ENCODE measurements at places on chromosomes 5 and 9.

- no peak for DNase-seq
These were observed 70.5 kb downstream of the ST8SIA4 start for GRCh38 chr5:100832252-100833230.

GRCh38 chr5:37272511-37272910, 23.3 kb upstream of the CPLANE1 start:
- DNase-seq: no peak

DNA sequence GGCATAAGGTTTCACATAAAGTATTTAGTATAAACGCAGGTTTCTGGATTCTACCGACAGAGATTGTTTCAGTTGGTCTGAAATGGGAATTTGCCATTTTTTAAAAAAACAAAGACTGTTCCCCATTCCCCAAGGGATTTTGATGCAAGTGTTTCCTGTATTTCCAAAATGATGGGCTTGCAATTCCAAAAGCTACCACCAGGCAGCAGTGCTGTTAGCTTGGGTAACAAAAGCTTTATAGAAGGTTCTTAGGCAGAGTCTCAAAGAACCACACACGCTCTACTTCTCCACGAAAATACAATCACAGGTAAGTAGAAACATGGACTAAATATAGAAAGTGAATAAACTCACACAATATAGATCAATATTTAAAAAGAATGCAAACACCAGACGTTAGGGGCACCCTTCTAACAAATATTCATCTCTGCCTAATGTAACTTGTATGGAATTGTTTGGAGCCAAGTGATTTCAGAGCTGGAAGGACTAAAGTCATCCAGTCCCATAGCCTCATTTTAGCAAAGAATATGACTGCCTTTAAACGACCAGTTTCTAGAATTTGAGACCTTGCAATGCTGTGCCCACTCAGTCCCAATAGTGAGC, 154.3 kb downstream of the SPOCK1 start:
- peak; percentile 42 for DNase-seq

GRCh38 chr5:131587541-131587940, 47.5 kb downstream of the RAPGEF6 start:
- no peak for DNase-seq

DNA sequence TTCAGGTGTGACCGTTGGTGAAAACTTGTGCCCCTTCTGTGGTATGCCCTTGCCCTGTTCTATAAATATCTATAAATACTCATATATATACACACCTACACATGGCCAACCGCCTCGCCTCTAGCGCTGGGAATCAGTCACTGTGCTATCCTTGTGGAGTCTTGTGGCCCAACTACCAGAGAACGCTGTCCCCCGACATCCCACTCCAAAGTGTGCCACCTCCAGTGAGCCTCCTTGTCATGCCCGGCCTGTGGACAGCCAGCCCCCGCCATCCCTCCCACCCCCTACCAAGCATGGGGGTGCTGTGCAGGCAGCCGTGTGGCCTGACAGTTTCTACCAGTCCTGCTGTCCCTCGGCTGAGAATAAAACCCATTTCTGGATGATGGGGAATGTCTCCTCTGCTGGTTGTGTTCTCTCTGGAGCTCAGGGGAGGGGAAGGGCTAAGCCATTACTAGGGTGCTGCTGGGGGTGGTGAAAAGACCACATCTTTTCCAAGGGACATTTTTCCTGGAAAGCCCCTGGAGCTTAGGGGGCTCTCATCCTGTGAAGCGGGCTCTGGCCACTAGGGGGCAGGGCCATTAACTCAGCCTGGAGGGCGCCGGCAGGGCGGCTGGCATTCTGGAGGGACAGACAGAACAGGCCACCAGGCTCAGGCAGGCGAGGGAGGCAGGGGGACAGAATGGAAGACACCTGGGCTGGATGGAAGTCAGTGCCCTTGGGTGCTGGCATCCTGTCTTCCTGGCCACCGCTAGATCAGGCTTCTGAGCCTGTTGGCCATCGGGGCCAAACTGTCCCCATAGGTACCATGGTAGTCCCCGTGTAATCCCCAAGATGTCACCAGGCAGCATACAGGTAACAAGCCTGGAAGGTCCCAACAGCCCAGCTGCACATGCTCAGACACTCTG, 20.7 kb downstream of the GOLGA2 start:
- DNase-seq: peak; percentile 12

GRCh38 chr9:91486699-91487497, 63.3 kb upstream of the NFIL3 start:
- DNase-seq: no peak

DNA sequence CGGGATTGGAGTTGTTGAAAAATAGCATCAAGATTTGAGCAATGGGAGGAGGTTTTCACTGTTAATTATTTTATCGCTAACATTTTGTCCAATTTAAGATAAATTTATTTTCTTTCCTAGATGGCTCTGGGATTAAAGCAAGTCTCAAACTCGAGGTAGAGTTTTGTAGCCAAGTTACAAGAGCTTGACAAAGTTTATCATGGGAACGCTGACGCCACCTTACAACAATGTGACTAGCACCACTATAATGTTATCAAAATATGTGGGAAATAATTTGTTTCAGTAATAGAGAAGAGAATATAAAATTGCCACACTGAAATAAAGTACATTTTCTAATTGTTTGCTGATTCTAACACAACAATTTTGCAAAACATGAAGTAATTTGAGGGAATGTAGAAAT, 19.8 kb upstream of the TARS1 start:
- DNase-seq: no peak

DNA sequence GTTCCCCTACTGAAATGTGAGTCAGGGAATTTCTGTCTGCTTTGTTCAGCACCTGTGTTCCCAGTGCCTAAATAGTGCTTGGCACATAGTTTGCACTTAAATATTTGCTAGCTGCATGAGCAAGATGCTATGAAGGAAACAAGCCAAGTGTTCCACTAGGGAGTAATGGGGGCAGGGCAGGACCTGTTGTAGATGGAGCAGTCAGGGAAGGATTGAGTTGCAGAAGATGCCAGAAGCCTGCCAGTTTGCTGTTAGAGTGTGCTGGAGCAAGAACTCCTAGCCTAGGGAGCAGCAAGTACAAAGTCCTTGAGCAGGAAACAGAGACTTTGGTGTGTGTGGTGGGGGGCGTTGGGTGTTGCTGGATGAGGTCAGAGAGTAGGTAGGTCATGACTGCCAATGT, 87.5 kb downstream of the DAB2IP start:
- DNase-seq: no peak

DNA sequence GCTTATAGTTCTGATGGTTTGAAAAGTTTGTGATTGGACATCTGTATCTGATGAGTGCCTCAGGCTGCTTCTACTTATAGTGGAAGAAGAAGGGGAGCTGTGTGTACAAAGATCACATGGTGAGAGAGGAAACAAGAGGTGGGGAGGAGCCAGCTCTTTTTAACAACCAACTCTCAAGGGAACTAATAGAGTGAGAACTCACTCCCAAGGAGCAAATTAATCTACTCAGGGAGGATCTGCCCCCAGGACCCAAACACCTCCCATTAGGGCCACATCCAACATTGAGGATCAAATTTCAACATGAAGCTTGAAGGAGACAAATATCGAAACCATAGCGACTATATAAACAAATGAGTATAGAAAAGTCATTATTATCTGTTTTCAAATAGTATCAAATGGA, 64.7 kb upstream of the PRLR start:
- no peak for DNase-seq

- DNase-seq: no peak
These were observed 62.5 kb downstream of the FRMD3 start for GRCh38 chr9:83475741-83476140.

- no peak for DNase-seq
These were observed 89.2 kb downstream of the ACER2 start for GRCh38 chr9:19498015-19498414.

DNA sequence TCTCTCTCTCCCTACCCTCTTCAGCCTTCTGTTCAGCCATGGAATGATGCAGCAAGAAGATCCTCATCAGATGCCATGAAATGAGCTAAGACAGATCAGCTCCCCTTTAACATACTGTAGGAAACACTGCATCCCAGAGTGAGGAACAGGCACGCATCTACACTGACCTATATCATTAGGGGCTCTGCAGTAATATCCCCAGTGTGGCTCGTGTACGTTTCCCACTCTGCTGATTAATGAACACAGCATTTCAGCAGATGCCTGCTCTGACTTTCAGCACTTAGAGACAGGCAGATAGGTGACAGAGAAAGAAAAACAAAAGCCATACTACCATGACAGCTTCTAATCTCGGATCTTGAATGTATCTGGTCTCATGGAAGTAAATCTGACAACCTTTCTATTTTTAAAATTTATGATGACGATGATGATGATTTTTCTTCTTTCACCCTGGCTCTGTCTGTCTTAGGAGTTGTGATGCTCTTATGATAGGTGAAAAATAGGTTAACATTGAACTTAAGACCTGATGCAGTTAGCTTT, 750.3 kb downstream of the CDH12 start:
- no peak for DNase-seq

DNA sequence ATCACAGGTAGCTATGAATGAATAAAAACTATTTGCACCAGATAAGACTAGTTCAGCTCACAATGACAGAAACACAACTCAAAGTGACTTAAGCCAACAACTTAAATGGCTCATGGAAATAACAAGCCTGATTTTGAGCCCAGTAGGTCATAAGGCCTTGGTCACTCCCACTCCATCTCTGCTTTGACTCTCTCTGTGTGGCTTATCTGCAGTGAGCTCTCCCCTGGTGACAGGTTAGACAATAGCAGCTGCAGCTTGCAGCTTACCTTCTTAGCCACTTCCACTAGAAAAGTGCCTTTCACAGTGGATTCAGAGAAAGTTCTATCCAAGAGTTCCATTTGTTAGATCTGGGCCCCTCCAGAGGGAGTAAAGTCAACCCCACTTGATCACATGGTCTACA, 315.7 kb downstream of the RAB3C start:
- no peak for DNase-seq

DNA sequence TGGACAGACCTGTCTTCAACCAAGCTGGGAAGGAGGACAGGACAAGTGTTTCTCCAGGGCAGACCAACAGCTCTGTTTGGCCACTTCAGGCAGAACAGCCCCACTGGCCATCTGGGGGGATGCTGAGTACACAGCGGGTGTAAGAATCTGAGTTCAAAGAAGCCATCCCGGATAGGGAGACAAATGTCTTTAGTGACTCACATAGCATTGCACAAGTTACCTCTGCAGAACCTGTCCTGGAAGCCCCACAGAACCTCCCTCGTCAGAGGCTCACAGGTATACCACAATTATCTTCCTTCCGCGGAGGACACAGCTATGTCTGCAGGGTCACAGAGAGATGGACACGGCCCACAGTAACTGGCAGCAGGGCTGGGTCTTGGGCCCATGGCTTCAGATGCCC, 2.0 kb downstream of the OR2V2 start:
- DNase-seq: no peak

GRCh38 chr5:36150676-36151433, 832 bp downstream of the LMBRD2 start:
- peak; percentile 31 for DNase-seq

- no peak for DNase-seq
These were observed 248.7 kb upstream of the RGMB start for GRCh38 chr5:98524773-98525172.

DNA sequence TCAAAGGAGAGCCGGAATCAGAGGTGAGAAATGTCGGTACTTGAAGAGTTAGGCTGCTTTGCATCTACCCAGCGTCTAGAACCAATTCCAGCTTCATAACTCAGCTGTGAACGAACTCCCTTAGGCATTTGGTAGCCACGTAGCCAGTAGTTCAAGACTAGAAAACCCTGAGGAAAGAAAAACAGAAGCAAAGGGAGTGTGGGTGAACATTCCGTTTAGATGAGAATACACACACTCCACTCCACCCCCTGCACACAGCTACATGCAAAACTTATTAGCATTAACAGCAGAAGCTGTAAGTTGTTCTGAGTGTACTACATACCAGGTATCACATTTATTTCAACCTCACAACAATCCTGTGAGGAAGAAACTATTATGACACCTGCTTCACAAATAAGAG, 78.3 kb downstream of the SMIM23 start:
- DNase-seq: no peak

- no peak for DNase-seq
These were observed 178.8 kb upstream of the ERCC6L2 start for GRCh38 chr9:95696701-95697100.

GRCh38 chr5:119570910-119571309, 58.4 kb upstream of the FAM170A start:
- no peak for DNase-seq

DNA sequence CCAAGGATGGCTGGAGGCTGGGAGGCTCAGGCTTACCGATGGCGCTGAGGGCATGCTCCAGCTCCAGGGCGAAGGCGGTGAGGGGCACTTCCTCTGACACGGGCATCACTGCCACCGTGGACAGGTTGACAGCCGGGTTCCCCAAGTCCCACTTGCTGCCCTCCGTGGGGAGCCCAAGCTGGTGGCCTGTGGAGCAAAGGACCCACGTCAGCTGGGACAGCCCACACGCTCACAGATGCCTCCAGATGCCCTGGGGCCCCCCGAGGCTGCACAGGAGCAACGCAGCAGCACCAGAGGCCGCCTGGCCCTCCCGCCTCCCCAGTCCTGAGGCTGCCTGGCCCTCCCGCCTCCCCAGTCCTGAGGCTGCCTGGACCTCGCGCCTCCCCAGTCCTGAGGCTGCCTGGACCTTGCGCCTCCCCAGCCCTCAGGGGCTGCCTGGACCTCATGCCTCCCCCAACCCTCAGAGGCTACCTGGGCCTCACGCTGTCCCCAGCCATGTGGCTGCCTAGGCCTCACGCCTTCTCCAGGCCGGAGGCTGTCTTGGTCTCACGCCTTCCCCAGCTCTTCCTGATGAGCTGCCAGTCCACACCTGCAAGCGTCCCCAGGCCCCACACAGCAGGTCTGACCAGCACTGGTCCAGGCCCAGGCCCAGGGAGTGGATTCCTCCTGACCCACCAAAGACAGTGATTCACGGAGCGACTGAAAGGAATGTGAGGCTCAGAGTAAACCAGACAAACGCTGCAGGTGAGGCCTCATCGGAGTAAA, 25.6 kb upstream of the NSMF start:
- no peak for DNase-seq

GRCh38 chr9:122941582-122942234, 888 bp downstream of the RABGAP1 start:
- DNase-seq: no peak

GRCh38 chr5:25453500-25453899, 808.7 kb upstream of the CDH10 start:
- no peak for DNase-seq

DNA sequence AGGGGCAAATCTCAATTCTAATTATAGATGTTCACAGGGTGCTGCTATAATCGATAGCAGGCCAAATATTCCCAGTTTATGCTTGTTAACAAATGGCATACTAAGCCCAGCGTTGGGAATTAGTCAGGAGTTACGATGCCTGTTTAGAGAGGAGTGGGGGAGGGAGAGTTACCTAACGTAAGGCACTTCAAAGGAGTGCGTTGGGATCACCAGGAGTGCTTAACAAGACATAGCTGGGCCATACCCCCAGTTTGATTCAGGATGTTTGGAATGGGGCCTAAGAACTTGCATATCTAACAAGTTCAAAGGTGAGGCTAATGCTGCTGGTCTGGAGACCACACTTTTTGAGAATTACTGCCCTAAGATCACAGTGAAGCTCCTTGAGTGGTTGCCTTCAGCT, 14.5 kb upstream of the SRP19 start:
- no peak for DNase-seq

Data from NCI-H1092 (cell line).